ENCODE measurements at places on chromosomes 2 and 18.

- DNase-seq: no peak
Measured at GRCh38 chr2:88265352-88266303, 95.5 kb downstream of the THNSL2 start.

GRCh38 chr2:5723791-5724735 lies 31.9 kb downstream of the SOX11 start:
- DNase-seq: no peak

- DNase-seq: no peak
Measured at GRCh38 chr2:218162814-218163213, 3.9 kb downstream of the CXCR1 start.

DNA sequence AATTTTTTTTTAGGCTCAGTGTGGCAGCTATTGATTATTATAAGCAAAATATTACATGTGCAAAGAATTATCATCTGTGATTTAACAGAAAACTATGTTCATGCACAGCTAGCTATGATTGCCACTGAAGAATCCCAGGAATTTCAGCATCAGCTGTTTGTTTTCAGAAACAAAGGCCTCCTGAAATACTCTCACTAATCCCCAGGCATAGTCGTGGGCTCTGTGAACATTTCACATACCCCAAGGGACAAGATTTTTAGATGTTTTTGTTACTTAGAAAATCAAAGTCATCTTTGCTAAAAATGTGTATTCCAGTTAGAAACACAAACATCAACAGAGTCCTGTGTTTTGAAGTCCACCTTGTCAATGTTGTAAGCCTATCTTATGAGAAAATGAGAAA lies 156.1 kb downstream of the MYO1B start:
- no peak for DNase-seq

GRCh38 chr2:223644136-223644535 lies 42.0 kb upstream of the SCG2 start:
- DNase-seq: no peak

- DNase-seq: no peak
Measured at GRCh38 chr2:218161644-218162043, 5.1 kb downstream of the CXCR1 start.

DNA sequence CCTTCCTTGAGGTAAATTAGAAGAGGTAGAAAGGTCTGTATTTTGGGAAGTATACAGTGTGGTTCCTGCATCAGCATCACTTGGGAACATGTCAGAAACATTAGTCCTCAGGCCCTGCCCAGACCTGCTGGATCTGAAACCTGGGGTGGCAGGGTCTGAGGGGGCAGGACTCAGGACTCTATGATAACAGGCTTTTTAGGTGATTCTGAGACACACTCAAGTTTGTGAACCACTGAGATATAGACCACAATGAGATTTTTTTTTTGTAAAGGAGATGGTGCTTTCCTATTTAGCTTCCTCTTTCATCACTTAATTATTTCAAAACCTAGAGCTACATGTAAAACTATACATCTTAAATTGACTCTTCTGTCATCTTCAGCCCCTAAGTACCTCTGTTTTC lies 262.7 kb upstream of the SPOPL start:
- DNase-seq: no peak

GRCh38 chr2:16189029-16189835 lies 248.9 kb downstream of the MYCN start:
- no peak for DNase-seq

- DNase-seq: no peak
Measured at GRCh38 chr2:239895116-239895515, 130.0 kb downstream of the NDUFA10 start.

Data from hippocampal formation (tissue), 2 donors.